ENCODE measurements at places on chromosomes 6 and 20.

DNA sequence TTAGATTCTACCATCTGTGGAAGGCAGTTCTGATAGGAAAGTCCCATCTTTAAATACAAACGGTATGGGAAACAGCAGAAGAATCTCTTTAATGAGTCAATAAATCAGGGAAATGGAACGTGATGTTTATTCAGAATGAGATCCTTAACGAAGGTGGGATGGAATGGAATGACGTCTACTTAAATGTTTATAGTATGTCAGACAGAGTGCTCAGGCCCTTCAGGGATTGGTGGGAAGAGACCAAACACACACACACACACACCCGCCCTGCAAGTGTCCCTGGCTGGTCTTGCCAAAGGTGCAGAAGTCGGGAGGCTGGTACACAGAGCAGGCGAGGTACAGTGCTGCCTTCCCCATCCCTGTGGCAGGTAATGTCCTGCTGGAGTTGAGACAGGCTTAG lies 164.0 kb downstream of the FARS2 start:
- DNase-seq = no peak

GRCh38 chr6:145483191-145483996 lies 251.9 kb downstream of the EPM2A start:
- DNase-seq = no peak

DNA sequence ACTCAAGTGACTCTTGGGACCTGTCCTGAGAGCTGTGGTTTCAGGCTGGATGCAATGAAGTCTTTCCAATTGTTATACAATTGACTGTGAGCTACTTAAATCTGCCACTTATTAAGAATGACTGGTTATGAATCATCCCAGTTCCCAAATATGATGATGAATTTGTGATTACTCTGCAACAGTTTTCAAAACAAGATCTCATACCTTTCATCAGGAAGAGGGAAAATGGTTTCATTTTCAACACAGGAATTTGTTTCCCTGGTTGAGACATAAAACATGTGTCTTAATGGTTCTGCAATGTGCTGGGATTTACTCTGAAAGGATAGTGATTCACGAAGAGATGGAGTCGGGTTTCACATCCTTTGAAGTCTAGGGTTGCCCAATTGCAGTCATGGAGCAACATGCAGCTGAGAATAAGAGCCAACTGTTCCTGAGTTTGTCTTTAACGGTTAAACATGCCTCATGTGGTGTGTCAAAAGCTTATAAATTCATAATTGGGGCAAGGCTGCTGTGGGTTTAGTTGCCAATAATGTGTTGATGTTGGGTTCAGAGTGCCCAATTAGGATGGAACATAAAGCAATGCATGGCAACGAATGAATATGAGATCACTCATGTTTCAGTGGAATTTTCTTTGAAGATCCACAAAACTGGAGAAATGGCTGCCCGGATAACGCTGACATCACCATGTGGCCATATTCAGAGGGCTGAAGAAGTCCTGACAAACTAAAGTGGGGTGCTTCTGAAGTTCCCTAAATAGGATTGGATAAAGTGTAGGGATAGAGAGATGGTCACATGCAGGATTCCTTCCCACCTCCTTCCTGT lies 41.0 kb downstream of the CYP24A1 start:
- peak; percentile 99 for DNase-seq

DNA sequence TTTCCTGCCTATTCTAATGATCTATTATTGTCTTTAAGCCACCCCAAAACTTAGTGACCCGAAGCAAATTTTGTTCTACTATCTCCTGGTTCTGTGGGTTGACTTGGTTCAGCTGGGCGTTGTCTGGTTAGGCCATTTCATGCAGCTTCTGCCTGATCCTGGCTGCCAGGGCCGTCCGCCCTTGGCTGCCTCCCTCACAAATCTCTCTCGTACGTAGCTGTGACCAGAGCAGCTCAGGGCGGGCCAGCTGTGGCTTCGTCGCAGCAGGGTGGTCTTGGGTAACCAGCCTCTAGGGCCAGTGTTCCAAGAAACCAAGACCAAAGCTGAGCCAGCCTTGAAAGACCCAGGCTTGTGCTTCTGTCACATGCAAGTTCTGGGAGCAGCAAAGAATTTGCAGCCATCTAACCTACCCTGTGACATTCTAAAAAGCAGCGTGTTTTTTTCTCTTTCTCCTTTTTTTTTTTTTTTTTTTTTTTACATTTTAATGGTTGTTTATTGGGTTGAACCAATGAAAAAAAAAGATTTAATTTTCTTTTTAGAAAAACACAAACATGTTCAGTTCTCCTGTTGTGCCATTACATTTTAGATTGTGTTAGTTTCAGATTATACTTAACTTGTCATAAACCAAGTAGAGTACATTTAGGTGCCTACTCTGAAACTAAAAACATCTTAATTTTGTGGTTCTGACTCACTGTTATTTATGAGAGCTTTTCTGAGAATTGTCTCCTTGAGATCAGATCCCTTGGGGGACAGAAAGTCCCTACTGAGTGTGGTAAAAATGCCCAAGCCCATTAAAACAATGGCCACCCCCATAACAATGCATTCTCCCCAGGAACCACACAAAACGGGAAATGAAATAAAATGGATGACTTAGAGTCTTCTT lies 83.9 kb downstream of the ZDHHC14 start:
- DNase-seq = no peak

DNA sequence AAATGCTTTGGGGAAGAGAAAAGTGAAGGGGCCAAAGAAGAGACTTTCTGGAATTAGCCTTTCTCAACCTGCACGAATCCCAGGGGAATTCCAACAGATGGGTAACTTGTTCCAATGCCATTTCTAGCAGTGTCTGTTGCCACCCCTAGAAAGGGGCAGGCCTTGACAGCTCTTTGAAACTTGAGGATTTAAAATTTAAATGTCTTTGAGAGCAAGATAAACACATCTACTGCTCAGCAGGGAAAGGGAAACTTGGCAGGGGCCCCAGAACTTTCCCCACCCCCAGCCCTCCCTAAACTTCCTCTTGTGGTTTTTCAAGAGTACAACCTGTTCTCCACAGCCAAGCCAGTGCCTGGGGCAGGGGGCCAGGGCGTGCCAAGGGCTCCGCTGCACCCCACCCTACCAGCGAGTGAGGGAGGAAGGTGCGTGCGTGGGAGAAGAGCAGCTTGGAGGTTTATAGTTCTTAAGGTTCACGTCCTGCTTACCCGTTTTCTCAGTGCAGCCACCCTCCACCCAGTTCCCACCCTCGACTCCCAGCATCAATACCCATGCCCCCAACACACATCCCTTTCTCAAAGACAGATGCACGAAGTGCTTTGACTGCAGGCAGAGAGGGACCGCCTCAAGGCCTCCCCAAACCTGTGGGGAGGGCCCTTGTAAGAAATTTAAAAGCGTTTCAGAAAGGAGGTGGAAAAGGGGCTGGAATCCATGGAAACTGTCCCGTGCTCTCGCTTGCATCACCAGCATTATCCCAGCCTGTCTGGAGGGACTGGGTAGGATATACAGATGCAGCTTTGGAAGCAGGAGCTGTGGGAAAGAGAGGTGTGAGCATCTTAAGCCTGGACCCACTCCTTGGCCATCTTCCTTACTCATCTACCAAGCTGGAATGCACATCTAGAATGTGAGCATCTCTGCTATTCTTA lies 4.5 kb upstream of the TAF8 start:
- DNase-seq = no peak

- no peak for DNase-seq
Observed at GRCh38 chr6:1942834-1943233, 302.6 kb downstream of the GMDS start.

DNA sequence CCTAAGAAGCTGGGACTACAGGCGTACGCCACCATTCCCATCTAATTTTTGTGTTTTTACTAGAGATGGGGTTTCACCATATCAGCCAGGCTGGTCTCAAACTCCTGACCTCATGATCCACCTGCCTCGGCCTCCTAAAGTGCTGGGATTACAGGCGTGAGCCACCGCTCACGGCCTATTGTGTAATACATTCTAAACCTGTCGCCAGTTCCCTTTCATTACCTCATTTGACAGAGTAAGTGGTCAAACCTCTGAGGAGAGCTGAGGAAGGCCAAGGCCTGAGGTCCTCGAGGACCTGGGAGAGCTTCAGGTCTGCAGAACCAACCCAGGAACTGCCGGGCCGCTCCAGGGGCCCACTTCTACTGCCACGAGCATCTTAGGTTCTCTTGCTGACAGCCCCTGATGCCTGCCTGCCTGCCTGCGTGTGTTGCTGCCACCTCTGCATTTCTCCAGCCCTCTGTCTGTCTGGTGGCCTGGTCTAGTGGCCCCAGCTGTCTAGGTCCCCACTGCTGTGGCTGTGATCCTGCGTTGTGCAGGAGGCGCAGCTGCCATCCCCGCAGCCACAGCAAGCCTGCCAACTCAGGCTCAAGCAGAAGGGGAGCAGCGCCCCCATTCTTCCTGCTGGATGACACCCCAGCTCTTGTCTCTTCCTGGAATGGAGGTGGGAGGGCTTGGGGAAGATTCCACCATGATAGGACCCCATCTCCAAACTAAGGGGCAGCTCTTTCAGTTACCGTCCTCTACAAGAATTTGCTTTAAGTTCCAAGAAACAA lies 45.3 kb downstream of the PRR18 start:
- DNase-seq = no peak

DNA sequence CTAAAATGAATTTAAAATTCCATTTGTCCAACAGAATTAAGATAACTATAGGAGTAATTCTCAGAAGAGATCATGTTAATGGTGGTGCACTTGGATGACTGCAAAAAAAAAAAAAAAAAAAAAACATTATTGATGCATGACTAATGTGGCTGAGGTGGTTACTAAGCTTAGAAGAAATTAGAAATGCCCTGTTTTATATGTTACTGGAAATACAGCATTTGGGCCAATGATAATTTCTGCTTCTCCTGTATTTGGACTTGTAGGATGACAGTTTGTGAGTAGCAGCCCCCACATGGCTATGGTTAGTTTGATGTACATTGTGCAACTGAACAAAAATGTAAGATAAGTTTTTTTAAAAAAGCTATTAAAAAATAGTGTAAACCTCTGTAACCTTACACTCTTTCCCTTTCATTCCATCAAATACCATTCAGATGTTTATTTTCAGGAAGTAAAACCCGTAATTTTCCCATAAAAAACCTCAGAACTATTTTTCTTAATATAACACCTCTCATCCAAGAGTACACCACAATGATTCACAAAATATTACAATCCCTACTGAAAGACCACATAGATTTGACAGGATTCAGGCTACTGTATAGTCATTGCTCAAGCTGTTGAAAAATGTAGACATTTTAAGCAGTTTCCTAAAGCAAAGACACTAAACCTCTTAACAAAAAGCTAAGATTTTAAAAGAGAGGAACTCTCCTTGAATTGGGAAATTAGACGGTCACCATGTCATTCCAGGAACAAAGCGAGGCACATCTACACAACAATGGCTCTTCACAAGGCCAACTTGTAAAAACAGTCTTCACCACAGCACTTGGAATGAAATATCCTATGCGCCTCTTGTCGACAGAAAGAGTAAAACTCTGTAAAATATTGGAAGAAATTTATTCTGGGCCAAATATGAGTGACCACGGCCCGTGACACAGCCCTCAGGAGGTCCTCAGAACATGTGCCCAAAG lies 83.0 kb downstream of the WDR27 start:
- no peak for DNase-seq

DNA sequence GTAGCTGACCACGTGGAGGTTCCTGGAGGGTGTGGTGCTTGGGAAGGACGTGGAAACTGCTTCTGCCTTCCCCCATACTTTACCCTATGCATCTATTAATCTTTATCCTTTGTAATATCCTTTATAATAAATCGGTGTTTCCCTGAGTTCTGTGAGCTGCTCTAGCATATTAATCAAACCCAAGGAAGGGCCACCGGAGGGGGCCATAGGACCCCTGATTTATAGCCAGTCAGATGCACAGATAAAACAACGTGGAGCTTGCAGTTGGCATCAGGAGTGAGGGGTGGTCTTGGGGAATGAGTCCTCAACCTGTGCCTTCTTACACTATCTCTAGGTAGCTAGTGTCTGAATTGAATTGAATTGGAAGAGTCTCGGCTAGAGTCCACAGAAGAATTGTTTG lies 36.5 kb upstream of the TFAP2A start:
- no peak for DNase-seq

GRCh38 chr20:43840382-43841070 lies 74.1 kb upstream of the TOX2 start:
- DNase-seq = peak; percentile 8

GRCh38 chr6:1088492-1089001 lies 223.4 kb upstream of the FOXQ1 start:
- no peak for DNase-seq

DNA sequence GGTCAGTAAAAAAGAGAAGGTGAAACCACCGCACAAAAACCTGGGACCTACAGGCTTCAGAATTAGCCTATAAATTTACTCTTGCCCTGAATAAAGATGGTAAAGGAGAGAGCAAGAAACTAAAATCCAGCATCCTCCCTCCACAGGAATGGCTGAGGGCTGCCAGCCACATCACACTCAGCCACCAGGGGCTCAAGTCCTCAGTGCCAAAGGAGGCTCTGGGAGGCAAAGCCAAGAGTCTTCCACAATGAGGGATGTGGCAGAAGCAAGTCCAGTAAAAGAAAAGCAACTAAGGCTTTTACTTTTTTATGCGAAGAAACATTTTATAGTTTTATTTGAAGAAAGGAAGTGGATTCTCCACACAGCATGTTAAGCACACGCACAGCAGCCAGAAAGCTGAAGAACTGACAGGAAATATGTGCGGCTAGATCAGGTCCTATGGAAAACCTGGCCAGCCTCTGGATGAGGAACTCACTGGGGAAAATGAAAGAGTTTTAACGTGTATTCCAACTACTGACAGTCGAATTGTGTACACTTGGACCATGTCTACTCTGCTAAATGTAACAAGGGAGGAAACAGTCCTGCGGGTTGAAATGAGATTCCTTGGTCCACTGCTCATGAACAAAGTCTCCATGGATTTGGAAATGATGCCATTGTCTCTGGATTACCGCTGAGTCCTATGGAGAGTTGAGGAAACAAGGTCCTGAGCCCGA lies 219.4 kb upstream of the SSTR4 start:
- DNase-seq = no peak

DNA sequence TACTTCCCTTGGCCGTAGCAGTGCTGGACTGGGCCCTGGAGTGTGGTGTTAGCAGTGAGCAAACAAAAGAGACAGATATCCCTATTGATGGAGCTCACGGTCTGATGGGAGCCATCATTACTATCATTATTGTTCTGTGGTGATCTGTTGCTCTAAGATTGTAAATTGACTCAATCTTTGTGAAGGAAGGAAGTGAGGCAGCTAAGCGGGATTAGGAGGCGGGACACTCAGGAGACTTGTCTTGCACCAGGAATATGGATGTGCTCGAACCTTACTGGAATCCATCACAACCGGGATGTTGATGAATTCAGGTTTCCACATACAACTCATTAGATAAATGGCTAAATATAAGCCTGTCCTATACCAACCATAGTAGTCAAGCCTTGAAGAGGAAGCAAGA lies 25.5 kb upstream of the FAM50B start:
- no peak for DNase-seq

- DNase-seq = no peak
Observed at GRCh38 chr6:149368065-149368464, 32.0 kb upstream of the SUMO4 start.

- no peak for DNase-seq
Observed at GRCh38 chr20:24235296-24236175, 233.9 kb upstream of the SYNDIG1 start.
